ENCODE measurements at places on chromosomes 16 and 17.

DNA sequence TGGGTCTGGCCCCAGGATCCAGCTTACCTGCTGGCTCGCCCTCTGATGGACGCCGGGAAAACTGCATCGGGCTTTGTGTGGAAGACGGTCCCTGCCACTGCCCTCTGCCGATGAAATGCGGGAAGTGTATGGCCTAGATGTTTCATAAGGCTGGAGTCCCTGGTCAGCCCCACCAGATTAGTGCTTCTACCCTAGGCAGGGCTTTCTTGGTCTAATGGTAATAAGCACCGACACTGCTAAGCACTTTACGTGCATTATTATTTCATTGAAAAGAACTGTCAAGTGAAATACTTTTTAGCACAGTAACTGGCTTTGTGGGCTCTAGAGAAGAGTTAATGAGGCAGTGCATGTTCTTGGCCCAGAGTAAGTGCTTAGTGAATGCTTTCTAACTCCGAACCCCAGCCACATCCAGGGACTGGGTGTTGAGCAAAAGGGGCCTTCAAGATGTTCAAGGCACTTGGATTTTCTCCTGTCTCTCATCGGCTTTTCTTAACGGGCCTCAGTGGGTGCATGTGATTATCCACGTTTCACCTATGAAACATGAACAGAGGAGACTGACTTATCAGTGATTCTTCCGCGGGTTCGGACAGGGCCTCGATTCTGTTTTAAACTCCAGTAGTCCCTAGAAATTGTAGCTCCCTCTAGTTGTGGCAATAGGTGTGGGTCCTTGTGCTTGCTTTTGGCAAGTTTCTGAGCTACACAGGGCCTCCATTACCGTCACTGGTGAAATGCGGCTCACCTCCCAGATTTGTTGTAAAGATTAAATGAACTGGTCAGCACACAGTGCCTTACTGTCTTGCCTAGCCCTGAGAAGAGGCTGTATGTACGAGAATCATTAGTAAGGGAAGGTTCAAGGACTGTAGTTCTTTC is 6.6 kb downstream of the TRAF4 start:
- DNase-seq, result peak; percentile 87

DNA sequence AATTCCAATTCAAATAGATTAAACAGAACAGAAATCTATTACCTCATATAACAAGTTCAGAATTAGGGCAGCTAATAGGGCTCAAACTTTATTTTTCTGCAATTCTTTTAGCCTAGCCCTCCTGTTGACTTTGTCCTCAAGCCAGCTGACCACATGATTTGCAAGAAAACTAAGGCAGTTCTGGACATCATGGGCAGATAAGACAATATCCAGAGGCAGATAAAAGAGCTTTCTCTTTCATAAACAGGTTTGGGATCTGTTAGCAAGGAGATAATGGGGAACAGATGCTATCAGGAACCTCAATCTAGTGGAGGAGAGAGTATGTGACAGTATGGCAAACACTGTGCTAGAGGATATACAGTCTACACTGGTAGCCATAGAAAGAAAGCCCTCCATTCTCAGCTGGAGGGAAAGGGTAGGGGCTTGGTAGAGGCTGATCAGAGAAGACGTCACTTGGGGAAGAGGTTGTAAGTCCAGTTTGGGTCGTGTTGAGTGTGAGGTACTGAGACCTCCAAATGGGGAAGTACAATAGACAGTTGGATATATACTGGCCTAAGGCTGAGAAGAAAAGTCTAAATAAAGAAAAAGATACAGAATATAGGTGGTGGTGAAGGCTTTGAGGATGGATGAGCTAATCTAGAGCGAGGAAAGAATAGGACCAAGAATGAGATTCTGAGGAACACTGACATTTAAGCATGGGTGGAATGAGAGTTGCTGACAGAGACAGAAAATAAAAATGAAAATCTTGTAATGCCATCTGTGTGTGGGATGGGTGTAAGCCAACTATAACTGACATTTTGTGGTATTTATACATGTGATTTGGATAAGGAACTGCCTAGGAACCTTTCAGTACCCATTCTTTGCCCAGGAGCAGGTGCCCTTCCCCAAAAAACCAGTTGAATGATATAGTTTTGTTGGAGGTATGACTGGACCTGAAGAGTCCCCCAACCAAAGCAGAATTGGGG is 67.4 kb downstream of the CYB561 start:
- DNase-seq, result no peak

DNA sequence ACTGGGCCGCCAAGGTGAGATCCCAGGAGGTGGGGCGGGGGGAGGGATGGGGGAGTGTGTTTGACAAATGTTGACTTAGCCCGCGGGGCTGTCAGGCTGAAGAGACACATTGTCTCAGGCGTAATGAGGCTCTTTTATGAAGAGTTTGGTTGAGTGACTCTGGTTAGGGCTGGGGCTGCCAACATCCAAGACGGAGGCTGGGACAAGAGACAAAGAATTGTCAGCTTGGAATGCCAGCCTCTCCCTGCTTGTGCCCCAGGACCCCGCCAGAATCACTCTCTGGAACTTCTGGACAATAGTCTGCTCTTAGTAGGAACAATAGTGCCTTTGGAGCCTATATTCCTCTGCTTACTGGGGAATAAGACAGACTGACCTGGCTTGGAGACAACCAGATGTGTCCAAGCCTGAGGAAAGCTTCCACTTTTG is 24.0 kb downstream of the PCTP start:
- peak; percentile 17 for DNase-seq

- no peak for DNase-seq
Measured at GRCh38 chr16:87344931-87345631, 27.9 kb upstream of the C16orf95 start.

DNA sequence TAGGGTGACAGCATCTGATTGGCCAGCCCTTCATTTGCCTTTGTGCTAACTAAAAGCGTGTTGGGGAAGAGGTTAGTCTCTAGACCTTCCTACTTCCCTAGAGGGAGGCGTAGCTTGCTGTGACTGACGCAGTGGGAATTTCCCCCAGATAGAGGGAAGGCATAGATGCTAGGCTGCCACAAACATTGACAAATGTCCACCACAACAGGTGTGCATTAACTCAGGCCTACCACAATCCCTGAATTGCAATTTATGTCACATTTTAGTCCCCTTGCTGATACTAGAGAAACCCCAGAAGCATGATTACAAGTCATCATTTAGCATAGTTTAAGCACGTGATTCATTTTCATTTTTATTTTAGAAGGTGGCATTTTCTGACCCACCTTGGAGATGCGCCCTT is 76.3 kb upstream of the WSB1 start:
- DNase-seq, result no peak

DNA sequence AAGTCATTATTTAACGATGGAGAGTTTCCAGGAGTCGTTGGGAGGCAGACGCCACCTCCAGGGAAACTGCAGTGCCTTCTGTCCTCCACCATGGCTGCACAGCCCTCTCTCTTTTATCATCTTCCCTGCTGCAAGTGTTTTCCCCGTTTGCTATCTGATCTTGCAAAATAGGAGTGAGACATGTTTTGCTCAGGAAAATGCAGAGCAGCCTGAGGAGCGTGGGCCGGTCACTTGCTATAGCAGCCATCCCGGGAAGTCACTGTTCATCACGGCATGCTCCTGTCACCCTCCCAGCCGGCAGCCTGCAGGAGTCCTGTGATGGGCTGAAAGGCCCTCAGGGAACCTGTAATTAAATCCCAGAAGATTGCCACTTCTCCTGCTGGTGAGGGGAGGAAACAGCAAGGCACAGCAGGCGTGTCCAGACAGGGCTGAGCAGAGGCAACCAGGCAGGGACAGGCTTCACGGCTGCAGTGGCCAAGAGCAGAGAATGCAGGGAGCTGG is 143.1 kb downstream of the GSG1L start:
- DNase-seq, result peak; percentile 84

GRCh38 chr16:35377142-35377541 is 1917.7 kb downstream of the TP53TG3F start:
- DNase-seq, result no peak

- DNase-seq, result no peak
Measured at GRCh38 chr16:74742051-74742481, 32.6 kb downstream of the FA2H start.

- no peak for DNase-seq
Measured at GRCh38 chr17:54117452-54117851, 294.7 kb downstream of the KIF2B start.

GRCh38 chr16:54403580-54403979 is 117.0 kb upstream of the IRX3 start:
- DNase-seq, result no peak

DNA sequence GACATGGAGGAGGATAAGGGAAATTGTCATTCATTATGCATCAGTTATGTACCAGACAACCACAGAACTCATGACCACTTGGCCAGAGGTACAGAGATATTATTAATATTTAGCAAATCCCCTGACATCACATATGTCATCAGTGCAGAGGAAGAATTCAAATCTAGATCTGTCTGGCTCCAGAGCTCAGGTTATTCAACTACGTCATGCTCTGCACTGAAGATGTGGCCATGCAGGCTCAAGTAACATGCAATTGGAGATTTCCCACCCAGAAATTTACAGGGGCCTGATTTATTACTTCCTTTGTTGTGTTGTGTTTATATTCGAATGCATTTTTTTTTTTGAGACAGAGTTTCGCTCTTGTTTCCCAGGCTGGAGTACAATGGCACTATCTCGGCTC is 224.3 kb downstream of the HS3ST4 start:
- DNase-seq, result no peak

DNA sequence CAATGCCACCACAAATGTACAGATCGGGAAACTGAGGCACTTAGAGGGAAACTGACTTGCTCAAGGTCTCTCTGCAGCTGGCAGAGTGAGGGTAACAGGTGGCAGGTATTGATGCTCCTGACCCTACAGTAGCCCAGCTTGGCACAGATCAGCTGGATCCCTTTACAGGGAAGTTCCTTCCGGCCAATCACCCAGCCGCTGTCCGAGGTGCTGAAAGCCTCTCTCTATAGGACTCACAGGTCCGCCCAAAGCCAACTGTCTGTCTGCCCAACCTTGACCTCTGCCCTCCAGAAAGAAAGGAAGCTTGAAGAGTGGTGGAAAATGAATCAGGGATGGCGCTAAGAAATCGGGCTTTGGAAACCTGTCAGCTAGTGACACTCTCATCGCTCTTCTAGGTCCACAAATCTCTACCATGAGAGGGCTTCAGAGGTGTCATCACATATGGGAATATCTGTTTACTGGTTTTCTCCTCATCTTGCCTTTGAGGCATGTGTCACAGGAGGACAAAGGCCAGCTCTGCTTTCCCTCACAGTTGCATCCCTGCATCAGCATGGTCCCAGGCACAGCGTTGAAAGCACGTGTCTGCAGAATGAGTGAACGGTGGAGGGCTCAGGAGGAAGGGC is 246.2 kb downstream of the KATNIP start:
- peak; percentile 9 for DNase-seq

- DNase-seq, result no peak
Measured at GRCh38 chr16:47028767-47029377, 55.4 kb upstream of the DNAJA2 start.

DNA sequence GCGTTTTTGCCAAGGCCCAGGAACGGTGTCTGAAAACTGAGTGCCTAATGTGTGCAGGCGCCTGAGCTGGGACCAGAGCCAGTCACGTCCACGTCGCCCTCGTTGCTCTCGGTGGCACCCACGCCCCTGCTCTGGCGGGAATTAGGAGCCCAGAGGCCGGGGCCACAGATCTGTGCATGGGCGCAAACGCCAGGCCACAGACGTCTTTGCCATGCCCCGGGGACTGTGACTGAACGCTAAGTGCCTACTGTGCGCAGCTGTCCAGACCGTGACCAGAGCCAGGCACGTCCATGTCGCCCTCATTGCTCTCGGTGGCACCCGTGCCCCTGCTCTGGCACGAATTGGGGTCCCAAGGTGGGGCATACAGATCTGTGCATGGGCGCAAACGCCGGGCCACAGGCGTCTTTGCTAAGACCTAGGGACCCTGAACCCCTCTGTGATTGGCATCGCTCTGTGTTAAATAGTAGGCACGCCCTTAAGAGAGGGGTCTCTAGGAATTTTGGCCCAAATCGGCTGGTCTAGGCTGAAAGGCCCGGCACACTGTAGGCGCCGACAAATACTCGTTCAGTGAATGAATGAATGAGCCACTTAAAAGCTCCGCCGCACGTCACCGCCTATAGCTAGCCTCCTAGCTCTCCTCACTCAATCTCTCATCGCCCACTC is 827 bp upstream of the UBALD1 start:
- peak; percentile 50 for DNase-seq

DNA sequence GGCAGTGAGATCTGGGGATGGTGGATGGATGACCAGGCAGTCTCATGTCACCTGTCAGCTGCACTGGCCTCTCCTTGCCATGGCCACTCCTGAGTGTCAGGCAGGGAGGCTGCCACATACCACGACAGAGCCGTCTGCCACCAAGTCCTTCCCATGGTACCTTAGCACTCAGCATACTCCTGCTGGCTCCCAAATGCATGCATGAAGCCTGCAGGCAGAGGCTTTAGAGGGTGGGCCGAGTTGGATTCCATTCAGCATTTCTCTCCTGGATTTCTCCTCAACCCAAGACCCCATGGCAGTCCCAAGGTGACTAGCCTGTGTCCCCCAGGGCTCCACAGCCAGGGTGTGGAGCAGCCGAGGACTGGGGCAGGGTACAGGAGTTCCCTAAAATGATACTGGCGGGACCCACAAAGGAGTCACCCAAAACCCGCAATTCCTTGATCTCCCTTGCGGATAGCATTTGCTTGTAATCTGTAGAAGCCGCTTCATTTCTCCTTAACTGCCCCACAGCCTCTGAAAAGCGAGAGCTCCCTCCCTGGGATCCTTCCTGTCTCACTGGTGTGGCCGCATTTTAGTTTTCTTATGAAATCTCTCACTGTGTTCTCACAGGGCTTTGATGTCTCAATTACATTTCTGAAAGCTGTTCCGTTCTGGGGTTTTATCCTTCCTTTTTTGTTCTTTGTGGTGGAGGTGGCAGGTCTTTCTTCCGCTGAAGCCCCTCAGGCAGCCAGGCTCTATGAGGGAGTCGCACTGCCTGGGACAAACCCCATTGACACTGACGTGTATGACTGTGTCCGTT is 141.4 kb downstream of the SOCS1 start:
- no peak for DNase-seq

DNA sequence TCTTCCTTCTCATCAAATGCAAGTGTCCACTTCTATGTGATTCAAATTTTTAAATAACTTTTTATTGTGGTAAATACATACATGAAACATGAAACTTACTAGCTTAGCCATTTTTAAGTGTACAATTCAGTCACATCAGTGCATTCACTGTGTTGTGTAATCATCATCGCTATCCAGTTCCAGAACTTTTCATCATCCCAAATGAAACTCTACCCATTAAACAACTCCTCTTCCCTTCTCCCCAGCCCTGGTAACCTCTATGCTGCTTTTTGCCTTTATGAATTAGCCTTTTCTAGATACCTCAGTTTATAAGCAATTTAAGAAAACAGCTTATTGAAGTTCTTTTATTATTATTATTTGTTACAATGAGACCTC is 41.1 kb upstream of the IL34 start:
- DNase-seq, result no peak

- DNase-seq, result no peak
Measured at GRCh38 chr17:55332296-55333041, 67.7 kb downstream of the HLF start.

Data from NCI-H146 (cell line).